ENCODE measurements at places on chromosomes 6 and 20.

GRCh38 chr20:33130568-33131061, 37.3 kb upstream of the BPIFA2 start:
- no peak for DNase-seq

DNA sequence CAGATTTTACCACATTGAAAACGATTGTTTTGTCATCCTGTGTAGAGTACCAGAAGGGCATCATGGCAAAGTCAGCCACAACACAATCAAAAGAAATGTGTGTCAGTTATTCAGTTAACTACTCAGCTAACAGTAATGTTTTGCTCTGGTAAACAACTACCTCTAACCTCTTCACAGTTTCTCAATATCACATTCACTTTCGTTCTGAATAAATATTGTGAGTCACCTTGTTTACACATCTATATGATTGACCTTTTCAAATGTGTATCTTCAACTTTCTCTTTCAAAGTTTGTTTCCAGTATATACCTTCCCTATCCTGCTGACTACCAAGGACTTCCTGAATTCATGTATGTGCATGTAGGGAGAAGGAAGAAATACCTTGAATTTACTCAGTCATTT, 216.6 kb upstream of the UFL1 start:
- DNase-seq, result no peak

GRCh38 chr6:143600821-143601220, 76.9 kb upstream of the PHACTR2 start:
- no peak for DNase-seq

DNA sequence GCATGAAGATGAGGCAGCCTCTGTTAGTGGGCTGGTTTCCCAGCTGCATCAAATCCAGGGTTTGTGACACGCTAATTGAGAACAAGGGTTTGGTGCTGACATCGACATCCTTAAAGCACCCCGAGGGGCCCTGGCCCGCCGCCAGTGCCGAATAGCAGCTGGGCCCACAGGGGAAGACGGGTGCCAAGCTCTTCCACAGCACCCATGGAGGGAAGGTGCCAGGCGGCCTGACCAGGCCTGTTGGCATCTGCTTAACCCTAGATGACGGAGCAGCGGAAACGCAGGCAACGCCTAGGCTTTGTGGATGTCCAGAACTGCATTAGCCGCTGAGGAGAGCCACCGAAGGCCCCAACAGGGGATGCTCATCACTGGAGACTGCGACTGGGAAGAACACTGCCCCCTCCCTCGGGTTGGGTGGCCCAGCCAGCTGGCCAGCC, 16.0 kb downstream of the UQCC2 start:
- DNase-seq, result no peak

DNA sequence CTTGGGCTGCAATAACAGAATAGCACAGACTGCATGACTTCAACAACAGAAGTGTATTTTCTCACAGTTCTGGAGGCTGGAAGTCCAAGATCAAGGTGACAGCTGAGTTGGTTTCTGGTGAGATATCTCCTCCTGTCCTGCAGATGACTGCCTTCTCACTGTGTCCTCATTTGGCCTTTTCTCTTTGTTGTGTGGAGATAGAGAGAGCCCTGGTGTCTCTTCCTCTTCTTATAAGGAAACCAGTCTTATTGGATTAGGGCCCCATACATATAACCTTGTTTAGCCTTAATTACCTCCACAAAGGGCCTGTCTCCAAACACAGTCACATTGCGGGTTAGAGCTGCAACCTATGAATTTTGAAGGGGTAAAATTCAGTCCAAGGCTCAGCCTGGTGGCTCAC, 57.0 kb upstream of the BMP6 start:
- no peak for DNase-seq

GRCh38 chr20:34215711-34216381, 25.4 kb upstream of the ASIP start:
- DNase-seq, result peak; percentile 72

DNA sequence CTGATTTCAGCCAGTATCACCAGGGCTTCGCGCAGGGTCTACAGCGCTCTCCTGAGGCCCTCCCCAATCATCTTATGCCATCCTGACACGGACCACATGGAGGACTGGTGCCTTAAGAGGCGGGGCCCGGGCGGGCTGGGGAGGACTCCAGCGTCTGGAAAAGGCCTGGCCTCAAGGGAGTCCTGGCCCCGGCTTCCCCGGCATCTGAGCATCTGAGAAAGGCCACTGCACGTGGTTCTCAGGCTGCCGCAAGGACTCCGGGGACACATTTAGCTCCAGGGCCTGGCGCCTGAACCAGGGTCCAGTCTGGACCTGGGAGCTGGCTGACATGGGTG, 21.4 kb downstream of the BHLHE23 start:
- DNase-seq, result no peak

DNA sequence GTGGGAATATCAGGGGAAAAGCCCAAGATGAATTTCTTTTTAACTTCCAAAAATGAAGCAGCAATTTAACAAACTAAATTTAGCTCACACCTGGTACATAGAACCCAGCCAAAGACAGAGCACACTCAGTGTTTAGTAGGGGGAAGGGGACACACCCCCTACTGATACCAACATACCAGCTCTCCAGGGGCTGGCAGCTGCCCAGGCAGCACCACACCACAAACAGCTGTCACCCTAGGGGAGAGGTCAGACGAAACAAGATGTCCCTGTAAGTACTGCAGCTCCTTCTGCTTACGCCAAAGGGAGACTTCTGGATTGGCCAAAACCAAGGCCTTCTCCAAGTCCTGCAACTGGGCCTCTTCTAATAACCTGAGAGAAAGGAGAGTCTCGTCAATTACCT, 26.0 kb downstream of the MDN1 start:
- DNase-seq, result no peak

- no peak for DNase-seq
Measured at GRCh38 chr6:35436071-35436857, 15.9 kb upstream of the FANCE start.

GRCh38 chr20:38357653-38358207, 11.4 kb downstream of the LBP start:
- no peak for DNase-seq

- no peak for DNase-seq
Measured at GRCh38 chr6:69026715-69027114, 391.6 kb downstream of the ADGRB3 start.

GRCh38 chr6:132993738-132994137, 179.4 kb downstream of the RPS12 start:
- DNase-seq, result no peak

GRCh38 chr6:52403627-52404026, 16.5 kb upstream of the EFHC1 start:
- no peak for DNase-seq

- no peak for DNase-seq
Measured at GRCh38 chr6:109002882-109003281, 91.8 kb downstream of the SESN1 start.

- DNase-seq, result no peak
Measured at GRCh38 chr6:166415833-166416347, 33.1 kb upstream of the MPC1 start.

DNA sequence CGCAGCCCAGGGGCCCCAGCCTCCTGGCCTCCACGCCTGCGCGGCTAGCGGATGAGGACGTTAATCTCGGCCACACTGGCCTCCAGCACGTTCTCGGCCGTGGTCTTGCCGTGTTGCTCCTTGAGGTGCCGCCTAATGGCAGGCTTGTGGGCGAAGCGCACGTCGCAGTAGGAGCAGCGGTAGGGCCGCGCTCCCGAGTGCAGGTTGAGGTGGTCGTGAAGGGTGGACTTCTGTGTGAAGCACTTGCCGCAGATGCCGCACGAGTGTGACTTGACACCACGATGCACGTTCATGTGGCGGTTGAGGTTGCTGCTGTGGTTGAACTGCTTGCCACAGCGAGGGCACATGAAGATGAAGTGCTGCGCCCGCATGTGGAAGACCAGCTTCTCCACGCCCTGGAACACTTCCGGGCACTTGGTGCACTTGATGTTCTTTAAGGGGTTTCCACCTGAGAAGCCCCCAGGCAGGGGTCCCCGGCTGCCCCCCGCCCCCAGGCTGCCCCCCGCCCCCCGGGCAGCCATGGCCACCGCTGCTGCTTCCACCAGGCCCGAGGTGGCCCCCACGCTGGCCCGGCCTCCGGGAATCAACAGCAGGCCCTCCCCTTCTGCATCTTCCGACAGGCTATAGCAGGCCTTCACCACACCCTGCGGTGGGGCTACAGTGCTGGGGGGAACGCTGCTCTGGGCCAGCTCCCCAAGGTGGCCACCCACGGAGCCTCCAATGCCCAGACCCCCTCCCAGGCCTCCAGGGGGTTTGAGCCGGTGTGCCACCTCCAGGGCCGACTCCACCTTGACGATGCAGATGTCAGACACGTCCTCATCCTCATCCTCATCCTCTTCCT, 1.8 kb downstream of the ZBTB12 start:
- DNase-seq, result no peak

DNA sequence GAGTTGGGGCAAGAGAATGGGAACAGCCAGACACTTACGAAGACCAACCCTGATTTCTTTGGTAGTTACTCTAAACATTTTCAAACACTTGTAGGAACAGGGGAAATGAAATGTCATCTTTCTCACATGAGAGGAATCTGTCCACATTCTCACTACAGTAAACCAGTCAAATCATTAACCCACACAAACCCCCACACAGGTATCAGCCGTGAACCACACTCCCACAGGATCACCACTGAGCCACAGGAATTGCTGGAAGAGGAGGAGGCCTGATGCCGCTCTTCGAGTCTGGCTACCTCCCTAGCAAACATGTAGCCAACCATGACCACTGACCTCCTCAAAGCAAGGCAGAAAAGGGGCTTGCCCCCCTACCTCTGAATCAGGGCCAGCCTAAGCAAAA, 6.9 kb upstream of the RSPO3 start:
- no peak for DNase-seq

DNA sequence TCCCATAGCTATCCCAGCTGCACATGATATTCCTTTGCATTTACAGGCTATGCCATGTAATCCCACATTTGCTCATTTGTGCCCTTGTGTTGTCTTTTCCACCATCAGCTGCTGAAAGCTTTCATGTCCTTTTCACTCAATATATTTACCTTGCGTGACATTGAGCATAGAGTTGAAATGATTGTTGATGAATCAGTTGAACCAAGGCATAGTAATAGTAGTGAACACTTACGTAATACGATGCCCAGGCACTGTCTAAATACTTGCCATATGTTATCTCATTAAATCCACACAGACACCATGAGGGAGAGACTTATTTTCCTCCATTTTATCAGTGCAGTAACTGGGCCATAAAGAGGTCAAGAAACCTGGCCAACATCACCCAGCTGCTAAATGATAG, 13.1 kb downstream of the RNF8 start:
- no peak for DNase-seq

DNA sequence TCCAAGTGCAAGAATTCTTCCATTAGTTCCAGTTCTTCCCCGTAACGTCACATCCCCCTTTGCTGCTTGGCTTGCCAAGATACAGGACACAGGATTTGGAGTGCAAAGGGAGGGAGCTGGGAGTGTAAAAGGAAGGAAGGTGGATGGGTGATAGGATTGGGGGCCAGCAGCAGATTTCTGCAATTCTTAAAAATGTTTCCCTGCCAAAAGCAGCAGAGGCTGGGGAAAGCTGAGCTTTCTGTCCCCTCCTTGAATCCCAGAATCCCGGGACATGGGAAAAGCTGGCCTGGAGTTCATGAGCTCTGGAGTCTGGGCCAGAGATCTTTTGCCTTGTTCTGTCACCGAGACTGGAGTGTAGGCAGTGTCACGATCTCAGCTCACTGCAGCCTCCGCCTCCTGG, 60.0 kb upstream of the EPB41L1 start:
- no peak for DNase-seq

GRCh38 chr6:94269256-94269655, 849.9 kb upstream of the EPHA7 start:
- DNase-seq, result no peak

DNA sequence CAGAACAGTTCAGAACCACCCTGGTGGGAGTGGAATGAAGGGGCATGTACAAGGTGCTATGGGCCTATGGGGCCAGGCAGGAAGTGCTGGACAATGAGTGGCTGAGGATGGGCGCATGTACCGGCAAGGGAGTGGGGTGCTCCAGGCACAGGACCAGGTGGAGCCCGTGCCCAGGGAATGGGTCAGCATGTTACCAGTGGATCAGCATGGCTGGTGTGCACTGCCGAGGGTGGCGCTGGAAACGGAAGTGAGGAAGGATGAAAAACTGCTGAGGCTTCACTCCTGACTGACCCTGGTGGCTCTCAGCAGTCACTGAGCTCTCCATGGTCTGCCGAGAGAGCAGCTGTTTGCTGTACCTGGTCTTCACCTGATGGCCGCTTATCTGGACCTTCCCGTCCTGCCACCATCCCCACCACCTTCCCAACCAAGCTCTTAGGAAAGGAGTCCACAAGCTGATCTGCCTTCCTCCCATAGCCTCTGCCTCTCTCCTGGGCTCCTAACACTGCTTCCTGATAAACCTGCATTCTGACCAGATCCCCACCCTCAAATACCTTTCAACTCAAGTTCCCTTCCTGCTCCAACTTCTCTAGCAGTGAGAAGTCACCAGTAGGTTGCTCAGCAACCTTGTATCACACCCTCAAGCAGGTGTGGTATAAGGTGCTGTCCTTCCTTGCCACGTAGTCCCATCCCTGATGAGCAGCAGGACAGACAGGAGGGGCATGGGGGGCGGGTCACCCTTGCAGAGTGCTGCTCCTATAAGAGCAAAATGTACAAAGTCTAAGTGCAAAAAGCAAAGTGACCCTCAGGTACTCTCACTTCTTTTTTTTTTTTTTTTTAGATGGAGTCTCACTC, 7.1 kb downstream of the UQCC2 start:
- no peak for DNase-seq

- no peak for DNase-seq
Measured at GRCh38 chr6:130138116-130138908, 84.4 kb downstream of the SAMD3 start.

GRCh38 chr6:125859727-125860126, 69.0 kb downstream of the NCOA7 start:
- no peak for DNase-seq

DNA sequence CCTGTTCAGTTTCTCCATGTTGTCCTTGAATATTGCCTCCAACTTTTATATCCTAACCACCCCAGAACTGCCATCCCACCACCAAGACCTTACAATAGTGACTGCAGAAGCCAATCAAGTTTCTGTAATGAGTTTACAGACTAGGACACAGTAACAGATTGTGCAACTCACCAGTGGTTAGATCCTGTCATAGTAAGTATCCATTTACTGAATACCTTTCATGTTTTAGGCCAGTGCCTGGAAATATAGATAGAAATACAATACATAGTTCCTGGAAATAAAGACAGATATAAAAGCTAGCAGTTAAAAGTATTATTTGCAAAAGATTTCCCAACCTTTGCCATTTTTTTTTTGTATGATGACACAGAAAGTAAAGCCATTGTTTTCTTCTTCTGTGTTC, 471.8 kb upstream of the BTBD3 start:
- DNase-seq, result no peak

All from NT2/D1 (cell line).